PC-9 (cell line): ENCODE measurements at places on chromosomes 1 and 21. TPM values are rescaled to one million over a fixed set of nuclear protein-coding genes. Genes with fewer than 3 reads are reported as not detected.

Gene DAB1
- not detected in 2 replicates for total RNA-seq

Gene ETV3L
- not detected in 2 replicates for total RNA-seq

Gene COL11A1
- total RNA-seq: not detected in 2 replicates

DNA sequence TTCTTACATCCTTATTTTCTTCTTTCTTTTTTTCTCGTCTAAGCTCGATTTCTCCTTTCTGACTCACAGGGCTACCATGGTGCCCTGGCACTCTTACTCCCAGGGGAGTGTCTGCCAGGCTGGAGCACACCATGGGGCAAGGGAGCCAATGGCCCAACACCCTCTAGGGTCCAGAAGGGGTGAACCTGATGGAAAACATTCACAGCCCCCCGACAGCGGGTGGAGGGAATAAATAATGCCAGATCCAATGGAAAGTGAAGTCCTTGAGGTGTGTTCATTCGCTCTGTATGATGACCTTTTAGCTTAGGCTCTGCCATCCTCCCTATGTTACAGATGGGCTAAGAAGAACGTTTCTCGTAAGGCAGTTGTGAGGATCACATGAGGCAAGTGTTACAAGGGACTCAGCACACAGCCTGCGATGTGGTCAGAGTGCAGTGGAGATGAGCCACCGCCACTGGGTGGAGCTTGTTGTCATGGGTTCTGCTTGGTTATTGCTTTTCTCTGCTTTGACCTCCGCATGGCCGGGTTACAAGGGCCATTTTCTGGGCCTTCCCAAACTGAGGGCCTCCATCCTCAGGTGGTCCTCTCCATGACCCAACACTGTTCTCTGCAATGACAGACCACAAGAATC lies 3.5 kb upstream of the FCMR start:
- H3K36me3 ChIP-seq: no peaks in the 10 kb centered on the region

DNA sequence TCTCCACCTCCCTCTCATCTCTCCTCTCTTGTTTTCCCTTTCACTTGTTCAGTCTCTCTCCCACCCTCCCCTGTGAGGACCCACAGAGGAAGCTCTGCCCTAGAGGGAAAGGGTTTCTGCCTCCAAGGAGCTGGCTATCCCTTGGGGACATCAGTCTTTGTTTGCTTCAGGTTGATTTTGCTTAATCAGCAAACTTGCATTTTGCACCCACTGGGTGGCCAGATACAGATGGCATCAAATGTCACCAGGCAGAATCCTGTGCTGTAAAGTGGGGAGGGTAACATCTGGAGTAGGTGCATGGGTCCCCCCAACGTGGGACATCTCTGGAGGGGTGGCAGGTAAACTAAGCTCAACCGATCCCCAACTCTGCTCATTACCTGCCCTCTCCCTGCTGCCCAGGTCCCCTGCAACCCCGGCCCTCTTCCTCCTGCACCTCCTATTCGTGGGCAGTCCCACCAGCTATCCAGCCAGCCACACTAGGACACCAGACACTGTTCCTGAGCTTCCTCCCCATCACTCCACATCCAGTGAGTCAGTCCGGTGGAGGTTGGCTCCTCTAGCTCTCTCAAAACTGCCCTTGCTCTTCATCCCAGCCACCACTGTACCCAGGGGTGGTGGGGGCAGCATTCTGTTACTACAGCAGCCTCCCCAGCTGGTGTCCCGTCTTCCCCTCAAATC lies 123.3 kb downstream of the KCNN3 start:
- peaks cover 94% of the 10 kb centered on the region for H3K27me3 ChIP-seq
- H3K27ac ChIP-seq: no peak overlapping the region
- H3K4me3 ChIP-seq: no peak overlapping the region
- no peak for DNase-seq
- no peaks in the 10 kb centered on the region for H3K4me1 ChIP-seq
- H3K36me3 ChIP-seq: no peaks in the 10 kb centered on the region

- H3K36me3 ChIP-seq: peaks cover 44% of the 10 kb centered on the region
- no peaks in the 10 kb centered on the region for H3K4me1 ChIP-seq
- no peak overlapping the region for H3K27ac ChIP-seq
- DNase-seq: no peak
- no peaks in the 10 kb centered on the region for H3K27me3 ChIP-seq
Measured at GRCh38 chr1:236575523-236575922, 28.8 kb downstream of the HEATR1 start.

DNA sequence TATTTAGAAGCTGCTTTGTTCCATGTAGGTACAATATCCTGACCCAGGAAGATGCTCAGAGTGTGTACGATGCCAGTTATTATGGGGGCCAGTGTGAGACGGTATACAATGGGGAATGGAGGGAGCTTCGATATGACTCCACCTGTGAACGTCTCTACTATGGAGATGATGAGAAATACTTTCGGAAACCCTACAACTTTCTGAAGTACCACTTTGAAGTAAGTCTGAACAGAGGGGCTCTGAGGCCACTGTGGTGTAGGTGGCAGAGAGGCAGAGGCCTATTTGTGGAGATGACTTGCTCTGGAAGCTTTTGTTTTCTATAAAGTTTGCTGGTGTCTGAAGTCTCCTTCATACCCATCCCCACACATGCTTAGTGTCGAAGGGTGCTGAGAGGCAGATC lies 26.8 kb downstream of the C8A start:
- H3K4me1 ChIP-seq: no peaks in the 10 kb centered on the region
- DNase-seq: no peak
- H3K27ac ChIP-seq: no peak overlapping the region
- H3K36me3 ChIP-seq: no peaks in the 10 kb centered on the region
- no peaks in the 10 kb centered on the region; the same call in 1 of the 2 replicates for H3K27me3 ChIP-seq
- no peak overlapping the region for H3K4me3 ChIP-seq

- peaks cover 21% of the 10 kb centered on the region for H3K36me3 ChIP-seq
- no peaks in the 10 kb centered on the region for H3K27me3 ChIP-seq
- H3K27ac ChIP-seq: peak within 1 kb of the TSS; percentile 94
- peak; percentile 59 for DNase-seq
- peaks cover 16% of the 10 kb centered on the region for H3K4me1 ChIP-seq
- peak within 1 kb of the TSS; percentile 88 for H3K4me3 ChIP-seq
Measured at GRCh38 chr1:155688324-155689080, at the start of gene YY1AP1. TSS of gene YY1AP1 (minus strand) at chr1:155688774. CDS start at chr1:155680436, 8,338 bp downstream.

DNA sequence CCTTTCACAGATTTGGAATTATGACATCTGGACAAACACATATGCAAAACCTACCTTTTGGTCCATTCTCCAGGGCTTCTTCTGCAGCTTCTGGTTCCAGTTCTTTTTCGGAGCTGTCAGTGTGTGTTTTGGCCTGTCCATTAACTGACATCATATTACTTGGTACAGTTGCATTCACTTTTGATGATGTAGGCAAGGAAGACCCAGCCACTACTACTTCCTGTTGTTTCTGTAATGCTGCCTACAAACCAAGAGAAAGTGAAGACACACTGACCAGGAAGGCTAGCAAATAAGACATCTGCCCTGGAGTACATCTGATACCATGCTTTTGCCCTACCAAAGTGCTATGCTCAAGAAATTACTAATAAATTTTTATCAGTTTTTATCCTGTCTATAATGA lies 31.9 kb downstream of the ACBD3 start:
- no peak overlapping the region for H3K27ac ChIP-seq
- DNase-seq: no peak
- H3K4me1 ChIP-seq: no peaks in the 10 kb centered on the region
- H3K4me3 ChIP-seq: no peak overlapping the region

GRCh38 chr21:41932191-41932575 lies 21.6 kb downstream of the C2CD2 start:
- H3K27ac ChIP-seq: no peak overlapping the region
- H3K27me3 ChIP-seq: no peaks in the 10 kb centered on the region
- DNase-seq: no peak
- no peaks in the 10 kb centered on the region for H3K36me3 ChIP-seq

DNA sequence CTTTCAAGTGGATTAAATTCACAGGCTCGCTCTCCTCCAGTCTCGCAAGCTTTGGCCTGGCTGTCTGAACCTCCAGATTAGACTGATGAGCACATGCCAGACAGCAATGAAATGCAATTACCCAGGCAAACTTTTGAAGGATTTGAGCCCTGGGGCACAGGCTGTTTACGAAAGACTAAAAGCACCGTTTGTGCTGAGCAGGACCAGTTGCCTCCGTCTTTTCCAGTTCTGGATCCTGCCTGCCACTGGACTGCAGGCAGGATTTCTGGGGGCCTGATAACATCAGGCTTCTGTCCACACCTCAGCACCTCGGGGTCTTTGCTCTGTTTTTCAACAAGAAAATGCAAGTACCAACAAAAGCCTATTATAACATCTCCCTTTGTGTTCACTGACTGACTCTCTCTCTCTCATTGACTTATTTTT lies 145.7 kb downstream of the CLIC6 start:
- H3K4me3 ChIP-seq: no peak overlapping the region
- peaks cover 61% of the 10 kb centered on the region for H3K4me1 ChIP-seq
- H3K36me3 ChIP-seq: peaks cover 27% of the 10 kb centered on the region
- no peak for DNase-seq
- peak overlapping the region; percentile 100 for H3K27ac ChIP-seq
- no peaks in the 10 kb centered on the region for H3K27me3 ChIP-seq

GRCh38 chr1:178379807-178380206 lies 117.0 kb downstream of the CLEC20A start:
- no peaks in the 10 kb centered on the region for H3K27me3 ChIP-seq
- no peak for DNase-seq
- no peak overlapping the region for H3K4me3 ChIP-seq
- H3K27ac ChIP-seq: no peak overlapping the region
- peaks cover 13% of the 10 kb centered on the region for H3K4me1 ChIP-seq

DNA sequence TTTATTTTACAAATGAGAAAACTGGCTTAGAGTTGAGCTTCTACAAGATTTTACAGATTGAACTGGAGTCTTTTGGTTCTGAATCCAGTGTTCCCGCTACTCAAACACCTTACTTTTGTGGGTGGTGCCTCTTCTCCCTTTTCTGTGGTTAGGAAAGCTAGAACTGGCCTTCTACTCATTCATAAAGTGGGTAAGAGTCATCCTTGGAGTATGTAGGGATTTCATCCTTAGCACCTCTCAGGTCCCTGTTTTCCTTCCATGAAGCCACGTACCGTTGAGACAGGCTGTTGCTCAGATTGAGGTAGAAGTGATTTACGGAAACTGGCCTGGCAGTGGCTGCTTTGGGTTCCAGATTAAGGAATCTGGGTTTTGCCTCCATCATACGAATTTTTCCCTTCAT lies 35.8 kb downstream of the WNT4 start:
- H3K4me1 ChIP-seq: no peaks in the 10 kb centered on the region
- H3K36me3 ChIP-seq: no peaks in the 10 kb centered on the region
- H3K27me3 ChIP-seq: no peaks in the 10 kb centered on the region
- DNase-seq: no peak
- no peak overlapping the region for H3K27ac ChIP-seq
- no peak overlapping the region for H3K4me3 ChIP-seq

GRCh38 chr1:183093786-183094298 lies 70.6 kb downstream of the LAMC1 start:
- H3K27ac ChIP-seq: no peak overlapping the region
- peak; percentile 69 for DNase-seq
- H3K4me3 ChIP-seq: no peak overlapping the region
- no peaks in the 10 kb centered on the region for H3K36me3 ChIP-seq

- H3K4me3 ChIP-seq: no peak overlapping the region
- no peak overlapping the region for H3K27ac ChIP-seq
- no peaks in the 10 kb centered on the region for H3K4me1 ChIP-seq
- DNase-seq: no peak
Measured at GRCh38 chr1:30271401-30272276, 451.7 kb downstream of the MATN1 start.

DNA sequence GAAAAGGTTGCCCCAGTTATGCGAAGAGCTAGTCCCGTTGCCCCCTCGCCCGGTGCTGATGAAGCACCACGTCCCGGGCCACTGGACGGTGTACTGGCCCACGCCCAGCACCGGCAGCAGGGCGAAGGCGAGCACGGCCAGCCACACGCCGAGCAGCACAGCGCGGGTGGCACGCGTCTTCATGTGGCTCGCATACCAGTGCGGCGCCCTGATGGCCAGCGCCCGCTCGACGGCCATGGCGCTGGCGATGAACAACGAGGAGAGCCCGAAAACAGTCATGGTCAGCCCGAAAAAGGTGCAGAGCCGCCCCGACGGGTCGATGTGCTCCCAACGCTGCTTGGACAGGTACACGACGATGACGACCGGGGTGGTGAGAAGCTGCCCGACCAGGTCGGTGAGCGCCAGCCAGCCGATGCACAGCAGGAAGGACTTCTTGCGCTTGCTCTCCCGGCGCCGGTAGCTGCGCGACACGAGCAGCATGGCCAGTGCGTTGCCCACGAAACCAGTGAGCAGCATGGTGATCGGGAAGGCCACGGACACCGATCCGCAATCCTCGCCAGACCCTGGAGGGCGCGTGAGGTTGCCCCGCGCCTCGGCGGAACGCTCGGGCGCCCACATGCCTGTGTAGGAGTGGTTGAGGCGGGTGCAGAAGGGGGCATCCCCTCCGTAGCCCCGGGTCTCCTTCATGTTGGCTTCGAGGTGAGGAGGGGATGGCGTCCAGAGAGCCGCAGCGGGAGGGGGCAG lies 553 bp downstream of the PTGER3 start:
- no peak overlapping the region for H3K27ac ChIP-seq
- H3K36me3 ChIP-seq: no peaks in the 10 kb centered on the region
- H3K4me1 ChIP-seq: no peaks in the 10 kb centered on the region

DNA sequence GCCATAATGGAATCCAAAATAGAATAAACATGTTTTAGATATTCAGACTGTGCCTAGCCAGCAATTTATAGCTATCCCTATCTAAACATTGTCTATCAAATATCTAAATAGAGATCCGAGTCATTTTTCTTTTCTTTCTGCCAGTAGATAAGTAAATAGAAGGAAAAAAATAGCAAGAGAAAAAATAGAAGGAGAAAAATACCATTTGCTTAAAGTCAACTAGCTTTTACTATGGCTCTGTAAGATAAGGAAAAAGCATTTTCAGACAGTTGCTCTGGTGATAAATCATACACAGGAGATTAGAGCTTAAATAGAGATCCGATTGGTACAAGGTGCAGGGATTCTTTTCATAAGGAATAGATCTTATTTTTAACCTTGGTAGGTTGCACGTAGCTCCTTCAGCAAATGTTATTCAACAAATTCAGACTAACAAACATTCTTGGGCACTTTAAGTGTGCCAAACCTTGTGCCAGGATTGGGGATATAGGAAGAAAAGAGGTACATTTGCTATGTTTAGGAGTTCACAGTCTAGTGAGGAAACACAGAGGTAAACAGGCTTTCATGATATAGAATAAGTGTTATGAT lies 70.1 kb upstream of the CCDC190 start:
- DNase-seq: no peak
- no peak overlapping the region for H3K27ac ChIP-seq
- H3K36me3 ChIP-seq: no peaks in the 10 kb centered on the region
- no peaks in the 10 kb centered on the region for H3K27me3 ChIP-seq
- H3K4me3 ChIP-seq: no peak overlapping the region
- H3K4me1 ChIP-seq: no peaks in the 10 kb centered on the region
